ENCODE measurements at places on chromosomes 7 and 10.

DNA sequence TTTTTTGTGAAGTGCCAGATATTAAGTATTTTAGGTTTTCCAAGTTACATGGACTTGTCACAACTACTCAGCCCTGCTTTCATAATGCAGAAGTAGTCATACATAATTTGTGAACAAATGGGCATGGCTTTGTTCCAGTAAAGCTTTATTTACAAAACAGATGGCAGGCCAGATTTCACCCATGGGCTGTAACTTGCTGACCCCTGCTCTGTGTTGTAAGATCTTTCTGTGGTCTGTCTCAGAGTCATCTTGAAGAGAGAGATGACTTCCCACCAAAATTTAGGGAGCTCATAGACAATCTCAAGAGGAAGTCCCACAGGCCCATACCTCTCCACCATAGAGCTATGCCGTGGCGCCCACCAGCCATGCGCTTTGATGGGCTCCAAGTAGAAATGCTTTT, 616.1 kb downstream of the LRMDA start:
- DNase-seq: no peak

DNA sequence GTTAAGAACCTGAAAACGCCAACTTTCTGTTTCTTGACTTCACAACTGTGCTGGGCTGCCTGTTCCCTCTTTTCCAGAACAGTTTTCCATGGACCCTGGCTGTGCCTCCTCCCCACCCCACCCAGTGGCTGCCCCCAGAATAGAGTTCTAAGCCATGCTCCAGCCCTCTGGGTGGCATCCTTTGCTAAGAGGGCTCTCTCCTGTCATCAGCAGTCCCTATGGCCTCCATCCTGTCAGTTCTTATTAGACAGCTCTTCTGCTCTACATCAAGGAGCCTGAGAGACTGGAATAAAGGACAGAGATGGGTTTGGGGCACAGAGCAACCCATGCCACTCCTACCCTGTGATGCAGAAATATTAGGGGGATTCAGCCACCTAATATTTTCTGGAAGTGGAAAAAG, 13.9 kb upstream of the LRRC4 start:
- DNase-seq: no peak

GRCh38 chr10:102869258-102870198, at the start of gene AS3MT:
TSS of gene AS3MT (plus strand) at chr10:102869470. CDS start at chr10:102869593, 123 bp downstream.
- peak; percentile 9 for DNase-seq

- no peak for DNase-seq
These were observed 120.3 kb downstream of the LMBR1 start for GRCh38 chr7:156772725-156773124.

DNA sequence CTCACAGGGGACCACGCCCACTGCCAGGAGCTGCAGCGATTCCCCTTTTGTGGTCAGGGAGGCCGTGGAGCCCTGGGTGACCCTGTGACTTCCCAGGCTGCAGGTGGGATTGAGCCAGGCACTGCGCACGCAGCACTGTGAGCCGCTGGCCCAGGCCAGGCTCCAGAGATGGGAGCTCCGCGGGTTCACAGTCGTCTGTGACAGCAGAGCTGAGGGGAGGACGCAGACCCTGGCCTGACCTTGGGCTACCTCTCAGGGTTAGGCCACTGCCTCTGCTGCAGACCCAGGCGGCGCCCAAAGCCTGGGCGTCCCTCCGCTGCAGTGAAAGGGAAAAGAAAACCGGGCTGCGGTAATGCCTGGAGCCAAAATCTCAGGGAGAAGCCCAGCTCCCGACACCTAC, 107.5 kb upstream of the GPR26 start:
- no peak for DNase-seq

GRCh38 chr10:44697116-44697515, 214.0 kb upstream of the TMEM72 start:
- peak; percentile 46 for DNase-seq

- no peak for DNase-seq
These were observed 421 bp downstream of the SMURF1 start for GRCh38 chr7:99143521-99143852.

GRCh38 chr10:6542999-6543430, 37.1 kb downstream of the PRKCQ start:
- no peak for DNase-seq

DNA sequence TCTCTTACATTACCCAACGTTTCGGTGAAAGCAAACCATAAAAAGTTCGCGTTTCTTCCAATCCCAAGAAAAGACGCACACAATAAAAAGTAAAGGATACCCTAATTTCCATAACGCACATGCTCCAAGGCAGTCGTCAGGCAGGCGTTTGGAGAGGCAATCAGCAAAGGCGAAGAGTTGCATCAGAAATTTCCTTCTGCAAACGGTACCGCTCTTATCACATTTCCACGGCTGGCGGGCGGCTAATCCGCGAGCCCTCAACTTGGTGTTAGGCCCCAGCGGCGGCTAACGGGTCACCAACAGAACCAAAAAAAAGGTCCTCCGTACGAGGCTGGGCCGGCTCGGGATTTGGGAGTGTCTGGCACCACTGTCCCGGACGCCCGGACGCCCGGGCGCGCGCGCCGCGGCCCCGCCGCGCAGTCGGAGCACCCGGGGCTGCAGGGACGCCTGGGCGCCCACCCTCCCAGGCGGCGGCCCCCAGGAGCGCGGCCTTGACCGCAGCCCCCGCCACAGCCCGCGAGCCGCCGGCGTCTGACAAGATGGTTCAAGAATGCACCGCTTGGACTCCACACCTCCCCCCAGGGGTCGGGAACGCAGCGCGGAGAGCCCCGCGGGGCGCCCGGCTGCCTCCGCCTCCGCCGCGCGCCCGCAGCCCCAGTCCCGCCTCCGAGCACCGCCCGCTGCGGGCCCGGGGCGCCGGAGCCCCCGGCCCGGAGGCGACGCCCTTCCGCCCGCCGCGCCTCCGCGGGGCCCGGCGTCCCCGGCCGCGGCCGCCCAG, 9.8 kb upstream of the GRB10 start:
- peak; percentile 75 for DNase-seq

GRCh38 chr7:17063045-17063383, 181.2 kb upstream of the AGR3 start:
- DNase-seq: peak; percentile 28

DNA sequence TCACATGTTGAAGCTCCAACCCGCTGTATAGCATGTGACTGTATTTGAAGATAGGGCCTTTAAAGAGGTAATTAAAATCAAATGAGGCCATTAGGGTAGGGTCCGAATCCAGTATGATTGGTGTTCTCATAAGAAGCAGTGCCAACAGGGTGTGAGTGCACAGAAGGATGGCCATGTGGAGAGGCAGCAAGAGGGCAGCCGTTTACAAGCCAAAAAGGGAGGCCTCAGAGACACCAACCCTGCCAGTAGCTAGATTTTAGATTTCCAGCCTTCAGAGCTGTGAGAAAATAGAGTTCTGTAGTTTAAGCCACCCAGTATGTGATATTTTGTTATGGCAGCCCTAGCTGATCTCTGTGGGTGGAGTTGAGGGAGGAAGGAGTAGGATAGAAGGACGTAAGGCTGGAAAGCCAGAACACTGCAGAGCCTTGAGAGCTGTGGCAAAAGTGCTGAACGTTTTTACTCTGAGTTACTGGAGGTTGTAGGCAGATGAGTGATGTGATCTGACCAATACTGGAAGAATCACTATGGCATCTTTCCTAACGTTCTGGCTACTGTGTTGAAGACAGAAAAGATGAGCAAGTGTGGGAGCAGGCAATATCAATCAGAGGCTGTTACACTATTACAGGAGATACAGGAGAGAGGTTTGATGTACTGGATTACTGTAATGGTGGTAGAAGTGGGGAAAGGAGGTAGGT, 334.9 kb downstream of the ELMO1 start:
- DNase-seq: no peak

DNA sequence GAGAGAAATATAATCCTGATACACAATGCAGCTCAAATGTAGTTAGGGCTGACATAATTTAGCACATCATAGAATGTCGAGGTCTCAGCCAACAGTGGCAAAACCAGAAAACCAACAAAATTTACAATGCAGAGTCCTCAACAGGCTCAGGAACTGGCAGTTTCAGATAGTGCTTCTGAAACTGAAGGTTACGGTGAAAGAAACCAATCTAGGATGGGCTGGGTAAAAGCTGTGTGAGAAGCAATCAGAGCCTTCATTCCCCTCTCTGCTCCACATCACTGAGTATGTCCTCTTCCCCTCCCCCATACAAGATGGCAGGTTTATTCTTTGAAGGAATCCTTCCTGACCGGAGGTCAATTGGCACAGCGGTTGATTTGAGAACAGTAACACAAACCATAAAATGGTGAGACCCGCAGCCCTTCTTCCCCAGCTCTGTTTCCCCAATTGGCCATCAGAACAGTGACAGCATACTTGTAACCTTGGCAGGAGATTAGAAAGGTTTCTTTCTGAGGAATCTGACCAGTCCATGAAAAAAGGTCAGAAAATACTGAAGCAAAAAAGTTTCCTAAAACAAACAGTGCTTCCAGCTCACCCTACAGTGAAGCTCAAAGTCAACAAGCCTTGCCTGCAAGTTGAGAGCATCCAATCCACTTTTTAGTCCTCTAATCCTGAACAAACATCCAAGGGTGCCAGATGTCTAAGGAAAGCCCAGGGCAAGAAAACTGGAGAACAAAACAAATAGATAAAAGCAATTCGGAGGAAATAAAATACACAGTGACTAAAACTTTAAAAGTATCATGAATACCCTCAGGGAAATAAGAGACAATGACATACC, 53.9 kb upstream of the IL6 start:
- DNase-seq: peak; percentile 41
